ENCODE measurements at places on chromosomes 6 and 20.

DNA sequence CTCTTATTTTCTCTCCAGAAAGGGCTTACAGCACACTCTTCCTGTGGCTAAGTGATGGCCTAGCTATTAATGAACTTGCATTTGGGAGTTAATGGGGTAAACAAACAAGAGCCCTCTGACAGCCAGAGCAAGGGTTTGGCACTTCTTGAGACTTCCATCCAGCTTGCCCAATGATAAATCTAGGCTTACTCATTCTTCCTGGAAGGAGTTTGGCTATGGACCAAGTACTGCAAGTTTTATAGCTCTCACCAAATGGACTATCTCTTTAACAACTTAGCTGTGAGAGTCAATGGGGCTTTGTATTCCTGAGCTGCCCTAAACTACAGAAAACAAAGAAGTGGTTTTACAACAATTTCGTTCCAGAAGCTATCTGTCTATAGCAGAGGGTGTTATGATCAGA, 16.7 kb upstream of the PI3 start:
- DNase-seq, result no peak

DNA sequence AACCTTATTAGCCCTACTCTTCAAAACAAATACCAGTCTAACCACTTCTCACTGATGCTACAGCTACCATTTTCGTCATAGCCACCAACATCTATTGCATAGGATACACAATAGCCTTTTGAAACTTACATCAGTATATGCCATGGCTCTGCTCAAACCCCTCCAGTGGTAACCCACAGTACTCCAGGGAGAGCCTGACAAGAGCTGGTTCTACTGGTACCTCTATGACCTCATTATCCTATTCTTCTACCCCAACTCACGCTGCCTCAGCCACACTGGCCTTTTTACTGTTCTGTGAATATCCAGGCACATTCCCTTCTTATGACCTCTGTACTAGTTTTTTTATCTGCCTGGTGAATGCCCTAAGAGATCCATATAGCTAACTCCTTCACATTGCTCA, 157.6 kb downstream of the ARHGAP18 start:
- no peak for DNase-seq

GRCh38 chr20:35328689-35329088, 36.5 kb upstream of the FAM83C start:
- DNase-seq, result no peak

DNA sequence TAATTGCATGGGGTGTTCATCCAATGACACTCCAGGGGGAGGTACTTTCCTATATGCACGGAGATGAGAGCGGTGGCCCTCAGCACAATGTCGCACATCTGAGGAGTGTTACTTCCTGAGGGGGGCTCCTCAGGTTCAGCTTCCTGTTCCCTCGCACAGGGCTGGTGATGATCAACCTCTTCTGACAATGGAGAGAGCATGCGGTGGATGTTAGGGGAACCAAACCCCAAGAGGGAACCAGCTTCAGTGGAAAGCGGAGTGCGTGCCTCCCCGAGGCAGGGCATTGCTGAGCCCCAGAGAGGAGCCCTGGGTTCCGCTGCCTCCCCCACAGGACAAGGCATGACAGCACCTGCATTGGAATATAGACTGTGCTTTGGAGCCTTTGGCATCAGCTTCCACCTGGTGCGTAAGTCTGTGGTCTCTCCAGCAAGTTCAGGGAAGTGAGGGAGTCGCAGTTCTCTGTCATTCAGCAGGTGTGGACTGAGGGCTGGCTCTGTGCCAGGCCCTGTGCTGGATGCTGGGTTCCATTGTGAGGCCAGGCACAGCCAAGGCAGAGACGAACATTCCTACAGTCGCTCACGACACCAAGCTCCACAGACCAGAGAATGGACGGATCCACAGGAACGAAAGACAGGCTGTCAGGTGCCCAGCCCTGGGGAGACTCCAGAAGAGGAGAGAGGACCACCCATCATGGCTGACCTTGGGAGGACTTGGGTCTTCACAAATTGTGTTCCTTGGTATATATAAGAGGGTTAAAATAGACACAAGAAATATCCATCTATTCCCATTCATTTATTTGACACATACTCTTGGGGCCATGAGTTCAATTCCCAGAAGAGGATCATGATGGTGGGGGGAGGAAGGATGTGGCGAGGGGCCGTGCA, 3.9 kb upstream of the ZNF831 start:
- DNase-seq, result no peak

- no peak for DNase-seq
Observed at GRCh38 chr6:148516217-148516616, 173.6 kb downstream of the SASH1 start.

DNA sequence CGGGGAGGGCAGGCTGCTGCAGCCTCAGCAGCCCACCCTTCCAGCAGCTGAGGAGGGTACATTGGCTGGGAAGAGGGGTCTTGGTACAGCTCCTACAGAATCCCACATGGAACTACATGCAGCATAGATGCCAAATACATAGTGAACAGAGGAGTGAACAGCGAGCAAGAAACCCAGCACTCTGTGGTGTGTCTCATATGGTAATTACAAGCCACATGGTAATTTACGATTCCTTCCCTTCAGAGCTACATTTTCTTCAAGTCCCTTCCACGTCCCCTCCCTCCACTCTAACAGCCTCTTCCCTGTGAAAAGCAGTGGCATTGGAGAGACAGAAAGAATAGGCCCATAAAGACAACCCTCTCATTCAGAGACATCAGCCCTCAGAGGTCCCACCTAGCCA, 167.7 kb downstream of the SYNDIG1 start:
- DNase-seq, result no peak

GRCh38 chr6:83067448-83068439, at the start of gene DOP1A:
Gene DOP1A (plus strand): TSS chr6:83067671. CDS start chr6:83096978, 29,307 bp downstream.
- peak; percentile 50 for DNase-seq

DNA sequence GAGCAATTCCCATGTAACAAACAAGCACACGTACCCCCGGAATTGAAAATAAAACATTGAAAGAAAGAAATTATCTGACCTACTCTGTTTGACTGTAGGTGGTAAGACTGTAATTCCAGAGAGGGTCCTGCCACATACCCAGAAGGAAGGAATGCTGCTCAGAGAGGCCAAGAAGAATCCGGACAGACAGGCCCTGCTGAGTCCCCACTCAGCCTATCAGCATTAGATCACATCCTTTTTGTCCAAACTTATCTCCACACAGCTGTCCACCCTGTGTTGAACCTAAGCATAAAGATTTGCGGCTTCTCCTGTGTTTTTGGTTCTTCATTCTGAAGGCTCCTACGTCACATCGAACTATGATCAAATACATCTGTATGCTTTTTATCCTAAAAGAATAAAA, 591.9 kb downstream of the QKI start:
- no peak for DNase-seq

DNA sequence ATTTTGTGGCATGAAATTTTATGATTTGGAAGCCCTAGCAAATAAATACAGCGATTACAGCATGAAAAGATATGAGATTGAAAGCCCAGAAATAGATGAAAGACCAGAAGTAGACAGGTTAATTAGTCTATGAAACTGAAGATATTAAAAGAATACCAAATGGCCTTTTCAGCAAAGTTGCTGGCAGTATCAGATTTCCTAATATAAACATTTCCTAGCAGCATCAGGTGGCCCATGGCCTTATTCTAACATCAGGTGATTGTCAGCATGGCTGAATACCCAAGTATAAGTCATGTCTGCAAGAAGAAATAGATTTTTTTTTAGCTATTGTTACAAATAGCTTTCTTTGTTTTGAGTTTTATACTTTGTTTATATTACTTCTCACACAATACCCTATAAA, 93.2 kb downstream of the CLVS2 start:
- no peak for DNase-seq

GRCh38 chr6:33029328-33030184, 20.2 kb upstream of the HLA-DOA start:
- no peak for DNase-seq

- no peak for DNase-seq
Observed at GRCh38 chr6:4670824-4671409, 105.3 kb upstream of the CDYL start.

GRCh38 chr6:75065523-75065922, 140.3 kb downstream of the COL12A1 start:
- DNase-seq, result no peak

GRCh38 chr6:133945158-133945557, 7.9 kb upstream of the TBPL1 start:
- DNase-seq, result no peak

GRCh38 chr6:150394053-150394898, 25.5 kb downstream of the IYD start:
- no peak for DNase-seq

GRCh38 chr6:106064142-106064541, 22.0 kb upstream of the PRDM1 start:
- no peak for DNase-seq

GRCh38 chr6:13339863-13340630, 11.7 kb upstream of the TBC1D7 start:
- no peak for DNase-seq

DNA sequence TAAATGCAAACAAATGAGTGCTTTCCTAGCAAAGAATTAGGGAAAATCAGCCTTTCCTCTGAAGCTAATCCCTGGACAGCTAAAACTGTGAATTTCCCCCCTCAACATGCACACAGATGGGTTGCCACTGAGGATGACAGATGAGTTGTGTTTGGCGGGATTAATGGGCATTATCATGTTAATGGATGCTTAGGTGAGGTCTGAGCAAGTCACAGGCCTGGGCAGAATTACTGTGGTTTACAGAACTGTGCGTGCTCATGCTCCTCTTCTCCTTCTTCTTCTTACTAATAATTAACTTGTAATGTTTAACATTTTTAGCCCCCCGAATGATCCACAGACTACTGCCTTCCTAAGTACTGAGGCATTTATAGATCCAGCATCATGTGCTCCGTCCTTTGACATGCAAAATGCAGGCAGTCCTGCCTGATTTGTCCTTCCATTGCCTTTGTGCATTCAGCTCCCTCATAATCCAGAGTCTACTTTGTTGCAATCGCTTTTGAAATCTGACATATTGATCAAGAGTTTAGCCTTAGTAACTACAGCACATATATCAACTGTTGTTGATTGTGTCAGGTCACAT, 753.4 kb upstream of the MMS22L start:
- no peak for DNase-seq

- no peak for DNase-seq
Observed at GRCh38 chr6:114390176-114390575, 47.4 kb upstream of the HS3ST5 start.

DNA sequence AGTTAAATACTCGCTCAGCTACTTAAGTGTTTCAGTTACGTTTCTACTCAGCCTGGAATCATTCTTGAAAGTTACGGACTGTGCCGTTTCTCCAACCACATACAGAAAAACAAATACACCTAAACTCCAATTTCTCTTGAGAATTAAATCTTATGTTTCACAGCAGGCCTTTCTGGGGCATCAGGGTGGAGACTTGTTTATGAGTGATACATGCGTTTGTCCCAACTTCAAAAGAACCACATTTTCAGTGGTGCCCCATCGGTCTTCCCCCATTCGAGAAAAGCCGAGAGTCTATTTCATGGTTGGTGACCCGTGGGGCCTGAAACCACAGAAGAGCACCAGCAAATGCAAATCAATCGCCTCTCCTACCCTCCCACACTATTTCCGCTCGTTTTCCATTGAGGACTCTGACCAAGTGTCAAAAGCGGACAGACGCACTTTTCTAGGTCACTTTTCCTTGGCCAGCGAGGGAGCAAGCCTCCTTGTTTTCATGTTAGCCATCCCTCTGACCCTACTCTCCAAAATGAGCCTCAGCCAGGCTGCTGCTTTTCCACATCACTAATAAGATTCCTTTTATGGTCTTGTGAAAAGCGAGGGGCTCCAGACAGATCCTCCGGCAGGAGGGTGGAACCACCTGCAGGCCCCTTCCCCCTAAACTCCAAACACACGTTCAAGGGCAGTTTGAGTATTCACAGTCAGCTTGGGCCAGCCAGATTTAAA, 3.1 kb downstream of the JAG1 start:
- no peak for DNase-seq

- peak; percentile 74 for DNase-seq
Observed at GRCh38 chr20:20017001-20017843, at the start of gene NAA20. Gene NAA20 (plus strand): TSS chr20:20017362. CDS start chr20:20017397, 35 bp downstream.

DNA sequence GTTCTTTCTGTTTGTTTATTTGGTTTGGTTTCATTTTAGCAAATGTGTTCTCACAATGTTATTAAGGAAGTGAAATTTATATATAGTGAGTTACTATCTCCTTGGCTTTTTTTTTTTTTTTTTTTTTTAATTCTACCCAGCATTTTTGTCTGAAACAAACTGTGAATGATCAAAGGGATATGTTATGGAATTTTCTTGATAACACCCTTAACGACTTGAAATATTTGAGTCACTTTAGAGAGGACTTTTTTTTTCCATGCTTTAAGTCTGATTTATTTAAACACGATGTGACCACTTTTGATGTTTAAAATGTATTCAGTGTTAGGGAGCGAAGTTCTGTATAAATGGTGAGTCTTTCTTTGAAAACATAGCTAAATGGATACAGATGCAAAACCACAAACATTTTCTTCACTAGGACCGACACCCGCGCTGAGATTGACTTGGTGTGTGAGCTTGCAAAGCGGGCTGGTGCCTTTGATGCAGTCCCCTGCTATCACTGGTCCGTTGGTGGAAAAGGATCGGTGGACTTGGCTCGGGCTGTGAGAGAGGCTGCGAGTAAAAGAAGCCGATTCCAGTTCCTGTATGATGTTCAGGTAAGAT, 149.7 kb downstream of the MTHFD1L start:
- no peak for DNase-seq

DNA sequence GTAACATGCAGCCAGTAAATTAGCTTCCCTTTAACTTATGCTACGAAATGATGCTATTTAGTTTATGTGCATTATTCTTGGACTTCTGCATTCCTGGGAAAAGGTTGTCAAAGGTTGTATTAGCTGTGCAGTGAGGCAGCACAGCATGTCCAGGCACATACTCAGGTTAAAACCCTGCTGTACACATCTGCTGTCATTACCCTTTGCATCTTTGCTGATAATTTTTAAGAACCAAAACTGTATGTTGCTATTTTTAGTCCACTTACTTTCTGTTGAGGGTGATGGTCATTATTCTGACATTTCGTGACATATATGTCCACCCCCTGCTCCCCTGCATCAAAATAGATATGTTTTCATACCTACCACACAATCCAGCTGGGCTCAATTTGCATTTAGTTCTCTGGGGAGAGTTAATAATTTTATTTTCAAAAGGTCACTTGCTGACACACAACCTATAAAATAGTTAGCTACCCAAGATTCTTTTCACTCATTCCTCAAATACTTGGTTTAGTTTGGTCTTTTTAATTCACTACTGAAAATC, 142.5 kb upstream of the SPACA1 start:
- no peak for DNase-seq

All from SIG-M5 (cell line).